ENCODE measurements at places on chromosomes 6 and 20.

GRCh38 chr6:107115695-107116327 is 496 bp upstream of the BEND3 start:
- DNase-seq: no peak

GRCh38 chr20:2932498-2932897 is 59.2 kb downstream of the PTPRA start:
- DNase-seq: no peak

GRCh38 chr6:135577059-135577538 is 79.6 kb upstream of the AHI1 start:
- no peak for DNase-seq

- DNase-seq: no peak
Measured at GRCh38 chr20:15937179-15937578, 636.1 kb downstream of the KIF16B start.

GRCh38 chr6:1757131-1757530 is 147.4 kb downstream of the FOXC1 start:
- DNase-seq: no peak

- no peak for DNase-seq
Measured at GRCh38 chr20:3896853-3897583, 7.8 kb downstream of the PANK2 start.

DNA sequence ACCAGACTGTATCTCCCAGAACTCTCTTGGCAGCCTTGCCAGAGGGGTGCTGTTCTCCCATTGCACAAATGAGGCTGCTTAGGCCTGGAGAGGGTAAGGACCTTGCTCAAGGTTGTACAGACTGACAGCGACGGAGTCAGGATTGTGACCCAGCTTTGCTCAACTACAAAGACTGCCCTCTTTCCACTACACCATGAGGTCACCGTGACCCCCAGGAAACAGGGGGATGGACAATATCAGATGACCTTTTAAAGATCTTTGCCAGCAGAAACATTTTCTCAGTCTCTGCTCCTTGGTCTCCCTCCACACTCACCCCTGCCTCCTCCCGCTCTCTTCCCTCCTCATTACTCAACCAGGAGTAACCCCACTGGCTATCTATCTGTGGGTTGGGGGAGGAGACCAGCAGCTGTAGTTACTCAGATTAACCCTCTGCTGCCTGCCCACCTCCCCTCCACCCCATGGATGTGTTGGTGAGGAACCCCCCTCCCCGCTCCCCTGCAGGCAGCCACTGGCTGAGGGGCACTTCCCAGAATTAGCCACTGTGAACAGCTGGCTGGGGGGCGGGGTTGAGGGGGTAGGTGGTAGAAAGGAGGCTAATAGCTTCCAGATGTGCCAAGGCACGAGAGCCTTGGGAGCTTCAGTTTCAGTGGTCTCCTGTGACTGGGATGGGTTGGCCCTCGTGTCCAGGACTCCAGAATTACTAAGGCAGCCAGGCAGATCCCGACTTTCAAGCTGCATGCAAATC is 26.9 kb upstream of the MRPS18A start:
- DNase-seq: no peak

DNA sequence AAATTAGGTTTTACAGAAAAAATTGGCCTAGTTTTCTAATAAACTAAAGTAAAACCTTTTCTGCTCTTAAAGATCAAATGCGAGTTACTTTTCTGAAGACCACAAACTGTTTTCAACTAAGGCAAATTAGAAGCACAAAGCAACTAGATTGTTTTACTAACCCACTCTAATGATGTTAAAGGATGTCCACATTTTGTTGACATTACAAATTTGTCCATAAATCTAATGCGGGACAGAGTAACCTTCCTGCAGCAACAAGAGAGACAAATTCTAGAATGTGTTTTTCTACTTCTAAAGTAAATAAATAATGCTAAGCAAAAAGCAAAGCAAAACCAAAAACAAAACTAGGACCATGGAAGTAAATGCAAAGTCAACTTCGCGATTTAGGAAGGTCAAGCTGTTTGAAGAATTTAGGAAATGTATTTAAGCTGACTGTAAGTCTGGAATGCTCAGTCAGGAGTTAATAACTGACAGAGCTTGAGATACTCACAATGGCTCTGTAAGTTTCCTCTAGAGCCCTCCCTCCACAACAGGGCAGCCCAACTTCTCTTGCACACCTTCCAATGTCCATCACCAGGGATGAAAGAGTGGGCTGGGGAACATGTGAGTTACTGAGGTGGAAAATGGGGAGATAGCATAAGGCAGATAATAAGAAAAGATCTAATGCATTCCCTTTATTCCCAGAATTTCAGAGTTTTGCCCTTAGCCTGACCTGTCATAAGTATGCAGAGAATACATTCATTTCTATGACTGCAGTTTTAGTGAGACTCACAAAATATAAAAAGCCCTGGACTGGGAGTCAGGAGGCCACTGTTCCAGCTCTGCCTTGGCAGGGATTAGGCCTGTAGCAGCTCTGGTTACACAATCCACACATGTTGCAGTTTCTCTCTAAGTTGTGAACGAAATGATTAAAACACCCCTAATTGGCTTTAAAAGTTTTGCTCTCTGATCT is 158.8 kb downstream of the FOXA2 start:
- no peak for DNase-seq

DNA sequence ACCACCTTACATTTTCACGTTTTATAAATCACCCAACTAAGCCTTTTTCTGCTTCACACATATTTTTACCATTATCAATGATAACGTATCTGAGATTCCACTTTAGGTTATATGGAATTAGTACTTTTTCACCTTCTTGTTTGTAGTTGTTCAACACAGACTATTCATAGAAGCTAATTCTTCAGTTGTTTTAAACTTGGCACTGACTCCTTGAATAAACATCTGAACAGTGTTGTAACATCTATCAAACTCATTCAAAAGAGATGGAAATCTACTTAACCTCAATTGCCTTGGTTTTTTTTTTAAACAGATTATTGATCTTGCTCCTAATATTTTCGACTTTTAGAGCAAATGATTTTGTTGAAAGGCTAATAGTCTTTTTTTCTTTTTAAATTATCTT is 34.2 kb downstream of the PTPRA start:
- no peak for DNase-seq

DNA sequence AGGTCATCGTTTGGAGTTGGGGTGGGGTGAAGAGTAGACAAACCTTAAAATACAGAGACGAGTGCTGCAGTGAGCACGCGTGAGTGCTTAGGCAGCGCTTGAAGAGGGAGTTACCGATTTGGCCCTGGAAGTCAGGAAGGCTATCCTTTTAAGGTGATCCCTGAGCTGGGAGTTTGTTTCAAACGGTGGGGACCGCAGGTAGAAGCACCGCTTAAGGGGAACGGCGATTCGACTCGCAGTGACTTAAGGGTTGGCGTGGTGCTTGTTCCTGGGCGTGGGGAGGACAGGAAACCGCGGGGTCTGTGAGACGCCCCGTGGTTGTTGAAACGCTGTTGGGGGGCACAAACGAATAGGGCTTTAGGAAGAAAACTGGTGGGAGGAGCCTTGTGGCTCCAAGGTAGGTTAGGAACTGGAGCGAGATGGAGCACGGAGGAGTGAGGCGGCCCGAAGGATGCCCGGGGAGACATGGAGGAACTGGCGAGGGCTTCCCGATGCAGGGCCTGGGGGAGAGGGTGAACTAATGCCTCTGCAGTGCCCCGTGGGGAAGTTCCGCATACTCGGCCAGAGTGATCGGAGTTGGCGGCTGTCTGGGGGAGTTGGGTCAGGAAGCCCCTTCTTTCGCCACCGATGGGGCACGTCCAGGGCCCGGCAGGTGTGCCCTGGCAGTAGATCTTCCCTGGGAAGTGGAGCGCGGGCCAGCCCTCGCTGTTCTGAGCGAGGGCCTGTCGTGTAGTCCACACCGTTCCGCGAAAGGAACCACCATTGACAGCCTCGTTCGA is 1.3 kb upstream of the CDYL start:
- no peak for DNase-seq

DNA sequence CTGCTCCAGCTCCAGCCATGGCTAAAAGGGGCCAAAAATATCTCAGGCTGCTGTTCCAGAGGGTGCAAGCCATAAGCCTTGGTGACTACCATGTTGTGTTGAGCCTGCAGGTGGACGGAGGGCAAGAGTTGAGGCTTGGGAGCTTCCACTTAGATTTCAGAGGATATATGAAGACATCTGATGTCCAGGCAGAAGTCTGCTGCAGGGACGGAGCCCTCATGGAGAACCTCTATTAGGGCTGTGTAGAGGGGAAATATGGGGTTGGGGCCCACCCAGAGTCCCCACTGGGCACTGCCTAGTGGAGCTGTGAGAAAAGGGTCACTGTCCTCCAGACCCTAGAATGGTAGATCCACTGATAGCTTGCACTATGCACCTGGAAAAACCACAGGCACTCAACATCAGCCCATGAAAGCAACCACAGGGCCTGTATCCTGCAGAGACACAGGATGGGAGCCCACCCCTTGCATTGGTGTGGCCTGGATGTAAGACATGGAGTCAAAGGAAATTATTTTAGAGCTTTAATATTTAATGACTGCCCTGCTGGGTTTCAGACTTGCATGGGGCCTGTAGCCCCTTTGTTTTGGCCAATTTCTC is 70.5 kb downstream of the NINL start:
- DNase-seq: no peak

GRCh38 chr6:79506251-79506650 is 31.0 kb downstream of the LCA5 start:
- no peak for DNase-seq

DNA sequence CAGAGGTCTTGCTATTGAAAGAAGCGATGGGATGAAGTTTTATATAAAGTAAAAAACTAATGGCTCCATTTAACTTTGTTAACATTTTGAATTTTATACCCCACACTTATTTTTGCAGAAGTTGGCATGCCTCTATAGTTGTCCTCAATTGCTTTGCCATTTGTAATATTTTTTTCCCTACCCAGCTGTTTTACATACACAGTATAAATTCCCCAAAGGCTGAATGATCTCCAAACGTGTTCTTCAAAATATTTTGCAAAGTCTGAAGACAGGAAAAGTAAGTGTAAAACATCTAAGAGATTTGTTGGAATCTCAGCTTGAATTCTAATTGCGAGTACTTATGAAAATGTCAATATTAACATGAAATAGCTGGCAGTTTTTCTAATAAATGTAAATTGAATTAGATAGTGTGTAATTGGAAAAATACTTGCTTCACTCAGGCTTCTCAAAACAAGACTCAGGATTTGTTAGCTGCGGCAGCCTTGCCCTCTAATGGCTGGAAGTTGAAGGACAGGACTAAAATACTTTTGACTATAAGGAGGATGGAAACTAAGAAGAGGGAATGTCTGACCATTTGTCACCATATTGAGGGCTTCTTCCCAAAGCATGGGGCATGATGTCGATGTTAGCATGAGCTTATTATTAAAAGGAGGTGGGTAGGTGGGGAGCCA is 226.8 kb downstream of the UST start:
- DNase-seq: no peak

- no peak for DNase-seq
Measured at GRCh38 chr6:26552640-26553188, 14.5 kb downstream of the HMGN4 start.

GRCh38 chr6:127342296-127342945 is 988 bp downstream of the ECHDC1 start:
- DNase-seq: no peak

DNA sequence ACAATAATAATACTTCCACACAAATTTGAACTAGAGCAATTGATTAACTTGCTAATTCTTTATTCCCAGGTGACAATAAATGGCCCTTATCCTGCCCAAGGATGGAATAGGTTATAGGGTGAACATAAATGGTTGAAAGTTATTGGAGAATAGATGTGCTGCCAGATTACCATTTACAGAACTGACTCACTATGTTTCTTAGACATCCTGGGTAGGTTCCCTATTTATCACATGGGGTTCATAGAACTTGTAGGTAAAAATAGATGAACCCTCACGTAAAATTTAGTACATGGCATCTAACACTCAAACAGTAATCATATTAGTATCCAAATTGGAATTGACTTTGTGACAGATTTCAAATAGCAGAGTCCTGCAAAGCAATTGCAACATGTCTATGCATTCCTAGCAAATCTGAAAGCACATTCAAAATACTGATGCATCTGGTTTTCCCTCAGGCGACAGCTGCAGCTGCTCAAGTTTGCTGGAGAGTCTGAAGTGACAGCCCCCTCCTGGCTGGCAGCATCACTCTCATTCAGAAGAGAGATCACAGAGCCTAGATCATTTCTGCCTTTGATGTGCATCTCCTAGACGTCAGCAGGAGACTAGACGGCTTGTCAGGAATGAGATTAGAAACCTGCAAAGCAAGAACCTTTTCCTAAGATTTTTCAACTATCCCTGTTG is 80.2 kb upstream of the RNF217 start:
- DNase-seq: no peak

GRCh38 chr6:148551226-148551625 is 195.6 kb upstream of the UST start:
- no peak for DNase-seq

GRCh38 chr6:2184700-2185455 is 60.5 kb downstream of the GMDS start:
- no peak for DNase-seq

- no peak for DNase-seq
Measured at GRCh38 chr6:18976091-18976490, 588.9 kb downstream of the RNF144B start.
